ENCODE measurements at places on chromosomes 3 and 15. TPM values are rescaled to one million over a fixed set of nuclear protein-coding genes. Genes with fewer than 3 reads are reported as not detected.

NR1I2 gene
- not detected for total RNA-seq

CNTN3 gene
- total RNA-seq: not detected

IL5RA gene
- total RNA-seq: not detected

PLA2G4E gene
- total RNA-seq: not detected

ZNF662 gene
- 0.83 TPM for total RNA-seq

P2RY1 gene
- total RNA-seq: 1.7 TPM

SGO1 gene
- 15.5 TPM for total RNA-seq

MESP2 gene
- not detected for total RNA-seq

MYH15 gene
- total RNA-seq: 0.14 TPM

- peak overlapping the region; percentile 79 for H3K27ac ChIP-seq
- no peaks in the 10 kb centered on the region for H3K27me3 ChIP-seq
- peak; percentile 94 for DNase-seq
- peaks cover 8% of the 10 kb centered on the region for H3K36me3 ChIP-seq
- peaks cover 23% of the 10 kb centered on the region for H3K4me1 ChIP-seq
These were observed 43.0 kb downstream of the VGLL4 start for GRCh38 chr3:11600501-11601282.

- H3K4me1 ChIP-seq: no peaks in the 10 kb centered on the region
- H3K27me3 ChIP-seq: no peaks in the 10 kb centered on the region
- DNase-seq: no peak
- H3K36me3 ChIP-seq: no peaks in the 10 kb centered on the region
- H3K27ac ChIP-seq: no peak overlapping the region
- H3K4me3 ChIP-seq: no peak overlapping the region
These were observed 16.1 kb downstream of the NDN start for GRCh38 chr15:23670970-23671369.

DNA sequence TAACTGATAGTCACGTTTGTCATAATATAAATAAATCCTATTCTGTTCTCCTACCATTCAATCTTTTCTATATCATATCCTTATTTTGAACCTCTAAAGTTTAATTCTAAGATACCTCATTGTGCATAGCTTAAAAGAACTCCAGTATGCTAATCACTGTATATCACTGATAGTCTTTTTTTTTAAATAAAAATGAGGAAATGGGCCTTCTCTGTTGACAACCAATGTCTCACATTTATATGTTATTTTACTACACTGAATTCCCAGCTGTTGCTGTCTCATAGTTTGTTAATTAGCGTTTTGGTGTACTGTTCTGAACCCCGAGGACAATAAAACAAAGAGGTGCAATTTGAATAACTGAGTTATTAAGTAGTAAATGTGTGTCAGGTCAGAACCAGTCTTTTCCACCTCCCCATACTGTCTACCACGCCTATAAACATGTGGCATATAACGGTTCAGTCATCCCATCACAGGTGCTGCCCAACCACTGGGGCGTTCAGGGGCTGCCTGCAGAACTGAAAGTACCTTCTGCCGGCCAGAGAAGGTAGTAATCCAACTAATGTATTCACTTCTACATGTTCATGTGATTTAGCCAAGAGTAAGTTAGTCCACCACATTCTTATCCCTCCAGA lies 14.9 kb downstream of the CBLB start:
- no peaks in the 10 kb centered on the region for H3K27me3 ChIP-seq
- no peak overlapping the region for H3K4me3 ChIP-seq
- no peak for DNase-seq
- H3K4me1 ChIP-seq: no peaks in the 10 kb centered on the region
- peaks cover 5% of the 10 kb centered on the region for H3K36me3 ChIP-seq

- no peak overlapping the region for H3K27ac ChIP-seq
- no peaks in the 10 kb centered on the region for H3K27me3 ChIP-seq
- peaks cover 8% of the 10 kb centered on the region for H3K4me1 ChIP-seq
- no peak for DNase-seq
- H3K36me3 ChIP-seq: no peaks in the 10 kb centered on the region
These were observed 78.8 kb upstream of the MEX3B start for GRCh38 chr15:82124331-82125263.

GRCh38 chr3:76500746-76501275 lies 539.1 kb upstream of the ROBO2 start:
- no peaks in the 10 kb centered on the region for H3K27me3 ChIP-seq
- no peak overlapping the region for H3K4me3 ChIP-seq
- H3K36me3 ChIP-seq: no peaks in the 10 kb centered on the region
- H3K27ac ChIP-seq: no peak overlapping the region

DNA sequence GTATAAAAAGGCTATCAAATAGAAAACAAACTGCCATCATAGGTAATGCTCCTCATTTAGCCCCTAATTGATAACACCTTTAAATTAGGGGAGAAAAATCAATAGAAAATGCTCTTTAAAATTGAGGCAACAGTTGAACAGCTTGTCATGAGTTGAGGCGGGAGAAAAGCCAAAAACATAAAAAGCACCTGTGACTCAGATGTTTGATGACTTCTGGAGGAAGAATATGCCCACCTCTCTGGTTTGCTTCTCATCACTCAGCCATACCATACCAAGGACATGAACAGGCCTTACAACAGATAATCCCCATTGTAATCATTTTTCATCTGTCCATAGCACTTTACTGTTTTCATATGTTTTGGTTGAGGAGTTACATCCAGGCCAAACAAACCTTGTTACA lies 246.0 kb downstream of the MYRIP start:
- H3K27ac ChIP-seq: no peak overlapping the region
- no peaks in the 10 kb centered on the region for H3K36me3 ChIP-seq
- no peak overlapping the region for H3K4me3 ChIP-seq
- no peaks in the 10 kb centered on the region for H3K27me3 ChIP-seq
- H3K4me1 ChIP-seq: no peaks in the 10 kb centered on the region

- H3K27ac ChIP-seq: no peak overlapping the region
- no peaks in the 10 kb centered on the region for H3K4me1 ChIP-seq
- no peaks in the 10 kb centered on the region for H3K27me3 ChIP-seq
- H3K4me3 ChIP-seq: no peak overlapping the region
- no peak for DNase-seq
These were observed 318.9 kb downstream of the BCHE start for GRCh38 chr3:165518346-165518745.

GRCh38 chr3:197926418-197926817 lies 23.6 kb upstream of the RPL35A start:
- H3K27me3 ChIP-seq: no peaks in the 10 kb centered on the region
- no peak overlapping the region for H3K4me3 ChIP-seq
- H3K4me1 ChIP-seq: no peaks in the 10 kb centered on the region
- DNase-seq: no peak

- H3K4me3 ChIP-seq: peak overlapping the region; percentile 36
- DNase-seq: peak; percentile 70
- no peaks in the 10 kb centered on the region for H3K27me3 ChIP-seq
These were observed 46.1 kb upstream of the MAP3K13 start for GRCh38 chr3:185316740-185317412.

DNA sequence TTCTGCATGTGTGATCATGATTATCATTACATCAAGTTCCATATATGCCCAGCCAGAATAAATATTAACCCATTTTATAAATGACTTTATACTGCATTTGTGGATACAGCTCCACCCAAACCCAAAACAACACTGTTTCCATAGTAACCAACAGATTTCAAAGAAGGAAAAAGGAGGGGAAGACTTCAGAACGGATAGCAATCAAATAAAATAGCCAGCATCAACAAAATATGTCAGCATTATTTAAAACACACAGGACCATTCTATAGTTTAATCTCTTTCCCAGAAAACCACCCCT lies 114.4 kb downstream of the FOXP1 start:
- H3K4me1 ChIP-seq: peaks cover 16% of the 10 kb centered on the region
- no peak overlapping the region for H3K27ac ChIP-seq
- H3K36me3 ChIP-seq: no peaks in the 10 kb centered on the region
- DNase-seq: peak; percentile 59

- H3K36me3 ChIP-seq: no peaks in the 10 kb centered on the region
- no peak for DNase-seq
- H3K27me3 ChIP-seq: no peaks in the 10 kb centered on the region
- no peak overlapping the region for H3K4me3 ChIP-seq
- H3K27ac ChIP-seq: no peak overlapping the region
- H3K4me1 ChIP-seq: peaks cover 15% of the 10 kb centered on the region
These were observed 82.6 kb upstream of the PPIB start for GRCh38 chr15:64245405-64245804.

- no peak for DNase-seq
- no peak overlapping the region for H3K4me3 ChIP-seq
- peaks cover 6% of the 10 kb centered on the region for H3K4me1 ChIP-seq
- H3K27ac ChIP-seq: no peak overlapping the region
These were observed 10.3 kb downstream of the LPP start for GRCh38 chr3:188164248-188164687.

Measured in endothelial cell of umbilical vein (primary cell).